Stimulated activated CD4-positive, alpha-beta T cell treated with anti-CD3 and anti-CD28 coated beads, Interleukin-12 subunit alpha, Interleukin-12 subunit beta, amount 100 ng/mL, for 48 hours (primary cell): ENCODE measurements at places on chromosomes 16 and 17.

GRCh38 chr16:68512742-68513141 is 26.3 kb upstream of the ZFP90 start:
- no peak for DNase-seq

DNA sequence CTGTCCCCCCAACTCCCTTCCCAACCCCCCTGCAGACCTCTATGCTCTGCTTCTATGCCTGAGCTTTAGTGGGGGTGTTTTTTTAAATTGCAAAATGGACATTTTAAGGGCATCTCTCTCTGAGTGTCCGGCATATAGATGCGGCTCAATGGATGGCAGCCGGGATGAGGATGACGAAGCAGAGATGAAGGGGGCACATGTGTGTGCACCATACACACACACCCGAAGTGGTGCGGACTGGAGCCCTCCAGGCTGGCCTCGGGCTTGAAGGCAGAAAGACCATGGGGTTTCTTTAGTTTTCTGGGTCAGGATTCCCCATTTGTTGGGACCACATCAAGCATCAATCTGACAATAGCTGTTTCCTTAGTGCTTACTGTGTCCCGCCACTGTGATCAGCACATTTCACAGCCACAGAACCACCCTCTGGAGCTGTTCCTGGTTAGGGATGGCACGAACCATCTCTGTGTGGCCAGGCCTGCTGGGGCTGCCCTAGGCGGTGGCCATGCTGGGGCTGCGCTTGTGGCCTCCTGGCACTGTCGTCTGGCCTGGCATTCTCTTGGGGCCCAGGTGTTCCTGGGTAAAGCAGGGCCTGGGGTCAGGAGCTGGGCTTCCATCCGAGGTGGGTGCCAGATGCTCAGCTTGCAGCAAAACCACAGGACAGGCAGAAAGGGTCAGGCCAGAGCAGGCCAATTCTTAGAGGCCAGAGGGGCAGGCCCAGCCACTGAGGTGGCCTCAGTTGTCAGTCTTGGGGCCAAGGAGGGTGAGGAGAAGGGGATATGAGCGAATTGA is 49.9 kb downstream of the NT5M start:
- no peak for DNase-seq

DNA sequence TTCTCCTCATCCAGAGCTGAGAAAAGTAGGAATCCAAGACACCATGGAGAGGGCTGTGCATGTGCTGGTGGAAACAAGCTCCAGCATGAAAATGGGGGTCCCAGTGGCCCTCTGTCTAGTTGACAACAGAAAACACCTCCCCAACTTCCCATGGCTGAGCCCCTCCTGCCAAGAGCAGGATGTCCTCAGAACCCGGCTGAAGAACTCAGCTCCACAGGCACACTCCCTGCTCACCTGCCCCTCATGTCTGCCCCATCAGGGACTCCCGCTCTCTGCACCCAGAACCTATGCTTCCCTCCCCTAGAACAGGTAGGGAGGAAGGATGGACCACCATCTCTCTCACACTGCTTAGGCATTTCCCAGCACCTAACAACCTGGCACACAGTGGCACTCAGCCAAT is 167.2 kb downstream of the C16orf78 start:
- no peak for DNase-seq

GRCh38 chr17:33046361-33047255 is 55.0 kb downstream of the SPACA3 start:
- no peak for DNase-seq

DNA sequence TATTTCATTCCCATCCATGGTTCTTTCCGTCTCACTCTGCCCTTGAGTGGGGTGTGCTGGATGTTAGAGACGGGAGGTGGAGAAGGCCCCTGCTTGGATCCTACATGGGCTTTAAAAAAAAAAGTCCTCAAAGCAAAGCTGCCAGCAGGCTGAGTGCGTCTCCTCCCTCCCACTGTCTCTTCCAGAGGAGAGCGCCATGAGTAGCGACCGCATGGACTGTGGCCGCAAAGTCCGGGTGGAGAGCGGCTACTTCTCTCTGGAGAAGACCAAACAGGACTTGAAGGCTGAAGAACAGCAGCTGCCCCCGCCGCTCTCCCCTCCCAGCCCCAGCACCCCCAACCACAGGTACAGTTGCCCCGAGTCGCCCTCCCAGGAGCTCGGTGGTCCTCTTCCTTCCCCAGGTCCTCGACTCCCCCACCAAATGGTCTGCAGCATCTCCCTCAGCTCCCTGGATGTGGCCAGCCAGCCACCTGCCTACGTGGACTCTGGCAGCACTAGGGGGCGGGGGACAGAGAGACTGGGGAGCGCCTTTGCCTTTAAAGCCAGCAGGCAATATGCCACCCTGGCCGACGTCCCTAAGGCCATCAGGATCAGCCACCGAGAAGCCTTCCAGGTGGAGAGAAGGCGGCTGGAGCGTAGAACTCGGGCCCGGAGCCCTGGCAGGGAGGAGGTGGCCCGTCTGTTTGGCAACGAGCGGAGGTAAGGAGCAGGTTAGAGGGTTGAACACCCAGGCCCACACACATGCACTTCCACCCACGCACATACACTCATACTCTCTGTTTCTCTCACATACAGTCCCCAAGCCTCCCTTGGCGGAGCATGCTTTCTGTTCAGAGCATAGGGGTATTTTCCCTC is 68.2 kb downstream of the PLD6 start:
- DNase-seq, result no peak
